ENCODE measurements at places on chromosomes 16 and 17.

DNA sequence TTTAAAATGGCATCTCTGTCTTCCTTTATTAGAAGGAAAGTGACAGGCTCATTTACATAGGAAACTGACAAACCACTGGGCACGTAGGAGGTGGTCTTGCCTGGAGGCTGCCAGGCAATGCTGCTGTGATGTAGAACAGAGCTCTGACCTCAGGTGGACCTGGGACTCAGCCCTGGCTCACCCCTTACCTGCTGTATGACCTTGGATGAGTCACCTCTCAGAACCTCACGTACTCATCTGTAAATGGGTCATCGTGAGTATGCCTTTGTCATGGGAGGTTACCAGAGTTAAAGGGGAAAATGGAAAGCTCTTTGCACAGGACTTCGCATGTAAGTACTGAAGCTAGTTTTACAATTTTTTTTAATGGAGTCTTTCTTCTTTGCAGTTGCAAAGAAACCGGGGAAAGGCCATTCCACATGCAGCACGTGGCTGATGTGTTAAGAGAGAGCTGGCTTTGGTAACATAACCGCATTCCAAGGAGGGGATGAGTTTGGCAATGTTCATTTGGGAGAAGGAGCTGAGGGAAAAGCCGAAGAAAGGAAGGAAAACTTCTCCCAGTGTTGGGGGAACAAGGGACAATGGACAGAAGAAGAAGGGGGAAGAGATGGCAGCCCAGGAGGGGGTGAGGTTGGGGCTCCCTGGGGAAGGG, 37.4 kb upstream of the LONP2 start:
- no peak for DNase-seq

DNA sequence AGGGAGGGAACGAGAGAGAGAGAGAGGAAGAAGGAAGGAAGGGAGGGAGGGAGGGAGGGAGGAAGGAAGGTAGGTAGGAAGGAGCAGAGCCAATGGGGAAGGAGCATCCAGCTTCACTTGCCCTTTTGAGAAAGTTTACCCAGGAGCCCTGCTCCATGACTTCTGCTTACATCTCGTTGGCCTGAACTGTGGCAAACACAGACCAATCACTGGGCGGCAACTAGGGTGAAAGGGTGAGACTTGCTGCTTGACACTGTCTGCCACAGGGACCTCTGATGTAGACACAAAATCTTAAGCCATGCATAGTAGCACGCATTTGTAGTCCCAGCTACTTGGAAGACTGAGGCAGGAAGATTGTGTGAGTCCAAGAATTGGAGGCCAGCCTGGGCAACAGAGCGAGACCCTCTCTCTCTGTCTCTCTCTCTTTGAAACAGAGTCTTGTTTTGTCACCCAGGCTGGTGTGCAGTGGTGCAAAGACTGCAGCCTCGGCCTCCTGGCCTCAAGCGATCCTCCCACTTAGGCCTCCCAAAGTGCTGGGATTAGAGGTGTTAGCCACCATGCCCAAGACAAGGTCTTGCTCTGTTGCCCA, 19.5 kb upstream of the TUBG2 start:
- no peak for DNase-seq

DNA sequence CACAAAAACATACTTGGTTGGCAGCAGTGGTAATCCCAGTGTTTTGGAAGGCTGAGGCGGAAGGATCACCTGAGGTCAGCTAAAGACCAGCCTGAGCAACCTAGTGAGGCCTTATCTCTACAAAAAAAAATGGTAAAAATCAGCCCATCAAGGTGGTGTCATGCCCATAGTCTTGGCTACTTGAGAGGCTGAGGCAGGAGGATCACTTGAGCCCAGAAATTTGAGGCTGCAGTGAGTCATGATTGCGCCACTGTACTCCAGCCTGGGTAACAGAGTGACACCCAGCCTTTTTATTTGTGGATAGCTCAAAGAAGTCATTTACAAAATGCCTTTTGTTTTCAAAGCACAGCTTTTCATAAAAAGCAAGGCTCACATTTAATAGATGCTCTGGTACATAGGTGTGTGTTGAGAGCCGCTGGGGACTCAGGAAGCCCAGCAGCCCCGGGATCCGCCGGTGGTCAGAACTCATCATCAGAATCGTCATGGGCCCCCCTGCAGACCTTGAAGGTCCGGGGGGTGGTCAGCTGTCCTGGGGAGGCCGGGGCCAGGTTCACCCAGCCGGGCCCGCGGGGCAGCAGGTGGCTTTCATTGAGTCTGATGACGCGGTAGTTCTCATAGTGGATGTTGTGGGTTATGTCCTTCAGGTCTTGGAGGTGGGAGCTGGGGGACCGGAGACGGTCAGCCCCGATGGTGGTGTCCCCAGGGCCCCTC, 10.5 kb upstream of the ZNF500 start:
- no peak for DNase-seq

GRCh38 chr16:87921236-87921773, 15.0 kb downstream of the CA5A start:
- no peak for DNase-seq

GRCh38 chr16:65998443-65998842, 368.0 kb upstream of the CDH5 start:
- DNase-seq = no peak

Measured in AG09309 (cell line).